HS-27A (cell line): ENCODE measurements at places on chromosomes 1 and 21.

DNA sequence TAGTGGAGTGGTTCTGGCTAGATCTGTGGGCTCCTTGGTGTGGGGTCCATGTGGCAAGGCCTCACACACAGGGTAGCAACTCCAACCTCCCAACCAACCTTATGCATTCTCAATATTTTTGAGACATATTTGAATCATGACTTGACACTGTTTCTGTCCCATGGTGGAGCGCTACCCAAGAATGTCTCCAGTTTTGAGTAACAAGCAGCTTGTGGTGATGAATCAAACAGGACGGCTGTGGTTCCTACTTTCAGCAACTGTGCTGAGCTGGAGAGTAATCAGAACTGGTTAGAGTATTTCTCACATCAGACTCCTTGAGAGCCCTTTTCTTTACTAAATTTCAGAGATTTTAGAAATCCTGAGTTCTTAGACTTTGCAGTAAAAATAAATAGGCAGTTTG is 3.1 kb downstream of the LCE3D start:
- peak; percentile 17 for DNase-seq

DNA sequence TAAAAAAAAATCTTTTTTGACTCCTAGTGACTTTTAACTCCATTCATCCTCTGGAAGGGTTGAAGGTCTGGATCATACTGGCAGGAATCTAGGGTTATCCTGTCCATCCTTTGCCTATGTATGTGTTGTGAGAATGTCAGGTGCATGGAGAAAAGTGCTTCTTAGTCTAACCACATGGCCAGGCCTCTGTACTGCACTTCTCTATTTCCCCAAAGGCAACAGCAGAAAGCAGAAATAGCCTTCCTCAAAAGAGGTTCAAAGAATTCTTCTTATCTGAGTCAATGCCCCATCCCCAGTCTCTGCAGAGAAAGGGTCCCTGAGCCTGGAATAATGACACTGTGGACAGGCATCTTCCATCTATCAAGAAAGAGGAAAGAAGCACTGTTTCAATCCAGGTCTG is 85.7 kb upstream of the CD34 start:
- no peak for DNase-seq

GRCh38 chr1:110102081-110102480 is 10.2 kb upstream of the UBL4B start:
- DNase-seq: no peak

DNA sequence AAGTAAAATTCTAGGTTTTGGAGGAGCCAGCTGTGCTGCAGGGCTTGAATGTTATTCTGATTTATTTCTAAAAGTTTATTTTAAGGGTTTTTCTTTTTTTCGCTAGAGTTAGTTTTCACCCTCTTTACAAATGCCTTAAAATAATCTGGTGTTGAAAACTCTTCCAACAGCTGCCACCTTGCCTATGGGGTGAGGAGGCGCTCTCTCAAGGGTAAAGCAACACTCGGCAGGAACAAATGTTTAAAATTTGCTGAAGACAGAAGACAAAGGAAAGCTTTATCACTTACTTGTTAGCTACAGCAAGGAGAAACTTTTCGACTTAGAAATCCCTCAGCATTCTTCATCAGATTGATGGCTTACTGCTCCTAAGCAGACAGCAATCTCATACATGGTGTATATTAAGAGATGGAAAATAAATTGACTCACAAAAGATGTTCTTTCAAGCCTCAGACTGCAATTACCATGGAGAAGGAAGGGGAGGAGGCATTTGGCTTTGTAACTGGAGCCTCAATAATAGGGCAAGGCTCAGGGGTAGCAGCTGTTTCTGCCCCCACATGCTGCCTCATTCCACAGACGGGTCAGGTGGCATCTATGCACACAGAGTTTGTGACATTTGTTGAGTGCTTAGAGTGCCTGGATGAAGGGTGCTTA is 79.8 kb upstream of the RALGPS2 start:
- no peak for DNase-seq

GRCh38 chr1:6409053-6409452 is 10.7 kb downstream of the HES2 start:
- no peak for DNase-seq

DNA sequence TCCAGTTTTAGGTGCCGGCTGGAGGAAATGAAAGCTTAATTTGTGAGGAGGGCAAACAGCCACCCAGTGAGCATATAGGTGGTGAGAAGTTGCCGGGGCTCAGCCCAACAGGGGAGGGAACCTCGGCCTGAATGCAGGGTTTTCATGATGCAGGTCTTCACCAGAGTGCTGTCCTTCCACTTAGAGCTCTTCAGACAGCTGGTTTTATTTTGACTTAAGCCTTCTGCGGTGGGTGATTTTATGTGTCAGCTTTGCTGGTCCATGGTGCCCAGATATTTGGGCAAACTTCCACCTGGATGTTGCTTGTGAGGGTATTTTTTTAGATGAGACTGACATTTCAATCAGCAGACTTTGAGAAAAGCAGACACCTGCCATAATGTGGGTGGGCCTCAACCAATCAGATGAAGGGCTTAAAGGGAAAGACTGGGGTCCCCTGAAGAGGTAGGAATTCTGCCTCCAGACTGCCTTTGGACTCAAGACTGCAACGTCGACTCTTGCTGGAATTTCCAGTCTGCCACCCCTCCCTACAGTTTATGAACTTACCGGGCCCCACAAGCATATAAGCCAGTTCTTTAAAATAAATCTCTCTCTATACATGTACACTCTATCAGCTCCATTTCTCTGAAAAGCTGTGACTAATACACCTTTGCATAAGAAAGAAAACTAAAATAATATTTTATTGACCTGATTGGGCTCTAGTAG is 72.8 kb downstream of the RHOU start:
- DNase-seq: no peak

DNA sequence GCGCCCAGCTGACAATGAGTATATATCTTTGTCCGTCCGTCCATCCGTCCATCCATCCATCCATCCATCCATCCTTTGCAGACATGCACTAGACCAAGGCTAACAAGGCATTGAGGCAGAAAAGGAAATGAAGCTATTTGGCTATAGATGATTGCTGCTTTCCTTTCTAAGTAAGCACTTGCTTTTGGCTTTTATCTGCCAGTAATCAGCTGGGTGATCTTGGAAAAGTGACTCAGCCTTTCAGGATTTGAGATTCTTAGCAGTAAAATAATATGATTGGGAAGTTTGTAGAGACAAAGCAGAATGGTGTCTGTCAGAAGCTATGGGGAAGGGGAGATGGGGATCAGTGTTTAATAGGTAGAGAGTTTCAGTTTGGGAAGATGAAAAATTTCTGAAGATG is 22.7 kb downstream of the ZFYVE9 start:
- no peak for DNase-seq

- no peak for DNase-seq
These were observed 137.6 kb downstream of the MIS18A start for GRCh38 chr21:32141318-32141633.

DNA sequence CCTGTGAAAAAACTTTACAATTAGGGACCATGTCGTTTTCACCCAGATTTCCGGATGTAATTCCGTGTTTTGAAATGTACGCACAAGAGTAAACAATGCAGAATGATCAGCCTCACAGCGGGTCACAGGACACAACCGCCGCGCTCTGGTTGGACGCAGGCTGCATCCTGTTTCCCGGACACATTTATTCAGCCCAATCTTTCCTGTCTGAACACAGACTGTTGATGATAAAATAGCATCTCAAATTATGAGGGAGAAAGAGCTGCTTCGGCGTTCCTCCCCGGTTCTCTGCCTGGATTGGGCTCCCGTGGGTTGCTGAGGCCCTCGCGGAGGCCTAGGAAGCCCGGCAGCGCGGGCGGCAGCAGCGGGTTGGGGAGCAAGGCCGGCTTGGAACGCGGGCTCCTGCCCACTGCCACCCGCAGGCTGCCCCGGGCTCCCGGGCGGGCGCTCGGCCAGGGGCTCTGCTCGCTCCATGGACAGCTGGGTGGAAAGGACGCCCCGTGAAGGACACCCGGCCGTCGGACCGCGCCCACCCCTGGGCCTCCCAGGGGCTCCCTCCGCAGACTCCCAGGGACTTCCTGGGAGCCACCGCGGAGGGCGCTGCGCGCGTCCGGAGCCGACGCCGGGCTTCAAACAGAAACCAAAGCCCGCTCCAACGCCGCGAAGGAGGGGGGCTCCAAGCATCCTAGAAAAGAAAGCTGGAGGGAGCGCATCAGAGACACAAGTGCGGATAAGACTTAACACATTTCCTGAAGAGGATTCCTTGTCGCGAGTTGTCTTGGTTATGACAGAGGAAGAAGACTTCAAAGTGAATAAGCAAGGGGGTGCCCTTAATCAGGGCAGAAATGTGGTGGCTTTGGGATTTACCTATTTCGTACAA is 122.3 kb downstream of the ESRRG start:
- DNase-seq: peak; percentile 31

- DNase-seq: no peak
These were observed 14.4 kb downstream of the CD55 start for GRCh38 chr1:207335695-207336363.

- DNase-seq: peak; percentile 11
These were observed 30.9 kb upstream of the TAL1 start for GRCh38 chr1:47262787-47263413.

- no peak for DNase-seq
These were observed at the start of gene SPRTN for GRCh38 chr1:231338270-231339128. Gene SPRTN (plus strand): TSS chr1:231338293. CDS start chr1:231338384, 91 bp downstream.

DNA sequence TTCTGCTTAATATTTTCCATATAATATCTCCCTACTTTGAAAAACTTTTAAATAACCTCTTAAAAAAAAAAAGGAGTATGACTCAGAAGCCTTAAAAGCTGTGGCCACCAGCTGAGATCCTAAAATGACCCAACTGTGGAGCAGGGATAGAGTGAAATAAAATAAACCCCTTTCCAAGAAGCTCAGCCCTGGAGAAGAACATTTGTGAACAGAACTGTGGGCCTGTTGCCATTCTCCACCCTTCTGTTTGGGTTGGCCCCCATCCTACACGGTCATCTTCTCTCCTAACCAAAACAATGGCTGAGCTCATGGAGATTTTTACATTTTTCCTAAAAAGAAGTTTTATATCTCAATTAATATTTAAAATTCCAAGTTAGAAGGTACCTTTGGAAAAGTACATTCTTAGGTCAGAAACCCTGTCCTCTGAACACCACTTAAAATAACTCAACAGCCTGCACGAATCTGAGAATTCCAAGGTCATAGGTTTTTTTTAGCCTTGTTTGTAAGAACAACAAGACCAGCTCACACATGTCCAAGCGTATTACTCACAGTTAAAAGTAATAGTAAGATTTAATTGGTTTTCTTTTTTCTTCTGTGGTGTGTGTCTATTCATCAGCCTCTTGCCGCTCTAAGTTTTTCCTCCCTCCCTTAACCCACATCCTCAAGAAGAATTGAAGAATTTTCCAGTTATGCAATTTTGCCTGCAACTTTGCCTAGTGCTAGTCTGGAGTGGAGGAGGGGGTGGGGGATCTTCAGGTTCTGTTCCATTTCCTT is 107.7 kb upstream of the ERRFI1 start:
- DNase-seq: peak; percentile 79

GRCh38 chr1:57411262-57411661 is 12.6 kb downstream of the DAB1 start:
- peak; percentile 15 for DNase-seq

- no peak for DNase-seq
These were observed 4.9 kb downstream of the MACO1 start for GRCh38 chr1:25435397-25436108.

DNA sequence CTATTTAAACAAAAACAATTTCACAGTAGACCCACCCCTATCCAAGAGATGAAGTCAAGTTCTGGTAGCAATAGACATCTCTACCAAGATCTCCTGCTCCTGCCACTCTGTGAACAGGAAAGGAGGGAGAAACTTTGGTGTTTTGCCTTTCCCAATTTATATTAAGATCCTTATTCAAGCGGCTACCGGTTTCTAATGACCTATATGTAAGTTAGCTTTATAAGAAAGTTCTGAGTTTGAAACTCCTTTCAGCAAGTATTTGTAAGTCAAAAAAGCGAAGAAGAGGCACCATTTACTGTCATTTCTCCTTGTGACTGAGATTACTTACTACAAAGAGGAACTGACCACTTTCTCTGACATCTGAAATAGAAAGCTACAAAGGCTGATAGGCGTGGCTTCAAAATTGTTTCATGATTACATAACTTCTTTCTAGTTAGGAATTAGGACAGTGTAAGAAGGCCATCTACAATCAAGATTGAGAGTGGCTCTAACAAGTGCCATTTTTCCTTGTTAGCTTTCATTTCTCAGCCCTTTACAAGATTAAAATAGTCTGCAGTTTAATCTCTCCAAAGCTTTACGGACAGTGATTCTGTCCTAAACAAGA is at the start of gene MNDA:
Gene MNDA (plus strand): TSS at position 448 of the 604 bp plus-strand sequence. CDS start 10,803 bp downstream, outside the sequence.
- no peak for DNase-seq

DNA sequence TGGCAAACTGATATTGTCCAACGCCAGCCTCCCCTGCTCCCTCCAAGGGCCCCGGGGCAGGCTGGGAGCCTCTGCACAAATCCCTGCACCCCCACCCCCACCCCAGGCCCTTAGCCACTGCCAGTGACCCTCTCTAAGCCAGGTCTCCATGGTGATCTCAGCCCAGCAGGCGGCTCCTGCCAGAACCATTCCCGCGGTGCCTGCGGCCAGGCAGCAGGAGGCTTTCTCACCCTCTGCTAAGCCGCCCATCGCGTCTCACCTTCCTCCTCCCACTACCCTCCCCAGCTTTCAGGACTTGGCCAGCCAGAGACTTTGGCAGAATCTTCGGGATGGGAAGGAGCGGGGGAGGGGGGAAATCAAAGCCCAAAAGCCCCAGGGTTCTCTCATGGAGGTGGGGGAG is 46.8 kb upstream of the WASF2 start:
- no peak for DNase-seq

- DNase-seq: no peak
These were observed 54.9 kb upstream of the BACE2 start for GRCh38 chr21:41112740-41113692.
